ENCODE measurements at places on chromosomes 7 and 10.
A peak's percentile ranks its signal among the peaks of the same experiment; 100 is the strongest.

GRCh38 chr7:106542550-106543220 lies 118.3 kb downstream of the CCDC71L start:
- DNase-seq, result peak; percentile 72

DNA sequence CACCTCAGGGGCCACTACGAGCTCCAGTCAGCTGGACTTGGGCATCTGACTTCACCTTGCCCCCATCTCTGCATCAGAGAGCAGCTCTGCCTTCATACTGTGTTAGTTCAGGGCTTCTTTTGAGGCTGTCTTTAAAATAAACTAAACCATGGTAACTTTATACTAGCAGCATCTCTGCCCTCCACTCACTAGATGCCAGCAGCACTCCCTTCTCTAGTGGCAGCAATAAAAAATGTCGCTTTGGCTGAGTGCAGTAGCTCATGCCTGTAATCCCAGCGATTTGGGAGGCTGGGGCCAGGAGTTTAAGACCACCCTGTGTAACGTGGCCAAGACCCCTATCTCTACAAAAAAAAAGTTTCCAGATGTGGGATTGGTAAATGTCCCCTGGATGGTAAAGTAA lies 584.4 kb downstream of the INHBA start:
- DNase-seq, result no peak

- DNase-seq, result no peak
These were observed 256.9 kb downstream of the INHBA start for GRCh38 chr7:41445946-41446345.

DNA sequence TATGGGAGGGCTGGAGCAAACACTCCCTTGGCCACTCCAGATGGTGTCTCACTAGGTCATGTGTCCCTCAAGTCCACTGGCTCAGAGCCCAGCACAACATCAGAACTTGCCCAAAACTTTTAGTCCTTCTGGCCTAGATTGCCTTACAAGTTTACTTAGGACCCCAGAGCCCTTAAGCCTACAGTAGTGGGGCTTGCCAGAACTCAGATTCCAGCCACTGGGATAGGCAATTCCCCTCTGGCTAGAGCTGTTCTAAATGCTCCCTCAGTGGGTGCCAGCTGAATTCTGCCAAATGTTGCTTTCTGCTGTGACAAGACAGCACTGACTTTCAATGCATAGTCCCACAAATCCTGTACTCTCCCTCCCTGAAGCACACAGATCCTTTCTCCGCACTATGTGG lies 331.1 kb downstream of the HTR7 start:
- DNase-seq, result no peak

- DNase-seq, result no peak
These were observed 1.3 kb downstream of the EXOC6 start for GRCh38 chr10:92849576-92850090.

DNA sequence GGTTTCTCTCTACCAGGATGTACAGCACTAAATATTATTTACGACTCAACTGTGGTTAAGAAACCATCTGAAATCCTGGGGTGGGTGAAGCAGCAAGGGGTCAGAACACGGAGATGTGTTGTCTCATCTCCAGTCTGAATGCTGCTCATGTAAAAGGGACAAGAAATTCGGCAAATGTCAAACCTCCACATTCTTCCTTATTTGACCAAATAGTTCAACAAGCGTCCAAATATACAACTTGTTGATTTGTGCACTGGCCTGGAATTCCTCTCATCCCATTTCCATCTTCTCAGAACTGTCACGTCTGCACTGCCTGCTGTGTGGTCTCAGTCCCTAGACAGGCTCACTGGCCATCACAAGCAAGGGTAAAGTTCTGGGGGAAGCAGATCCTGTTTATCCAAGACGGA lies 520.0 kb downstream of the PARD3 start:
- DNase-seq, result no peak

- DNase-seq, result peak; percentile 52
These were observed 29.3 kb upstream of the SH3PXD2A start for GRCh38 chr10:103884681-103885139.

- DNase-seq, result no peak
These were observed 382.3 kb upstream of the MTPN start for GRCh38 chr7:136359333-136359903.

GRCh38 chr7:81924494-81924893 lies 154.6 kb upstream of the HGF start:
- DNase-seq, result no peak

- DNase-seq, result no peak
These were observed 56.2 kb downstream of the SEMA3D start for GRCh38 chr7:85130702-85131101.

DNA sequence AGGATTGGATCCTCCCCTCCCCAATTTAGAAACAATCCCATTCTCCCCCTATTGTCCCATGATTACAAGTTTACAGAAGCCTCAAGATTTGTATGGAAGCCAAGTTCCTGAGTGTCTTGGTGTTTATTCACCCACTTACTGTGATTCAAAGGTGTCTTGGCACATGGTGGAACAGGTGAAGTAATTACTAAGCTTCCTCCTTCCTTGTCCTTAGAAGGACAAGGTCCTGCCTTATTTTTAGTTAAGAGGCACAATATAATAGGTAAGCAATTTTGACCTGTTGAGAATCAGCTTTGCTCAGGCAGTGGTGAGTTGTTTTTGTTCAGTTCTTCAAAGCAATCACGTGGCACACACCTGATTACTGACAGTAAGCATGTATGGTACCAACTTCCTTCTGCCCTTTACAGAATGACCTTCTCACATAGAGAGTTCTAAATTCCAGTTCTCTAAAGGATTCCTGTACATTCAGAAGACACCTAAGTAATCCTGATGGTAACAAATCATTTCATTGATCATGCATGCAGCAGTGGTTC lies 60.7 kb upstream of the SLC13A1 start:
- DNase-seq, result no peak

GRCh38 chr7:92155108-92155739 lies 20.9 kb upstream of the CYP51A1 start:
- DNase-seq, result no peak

DNA sequence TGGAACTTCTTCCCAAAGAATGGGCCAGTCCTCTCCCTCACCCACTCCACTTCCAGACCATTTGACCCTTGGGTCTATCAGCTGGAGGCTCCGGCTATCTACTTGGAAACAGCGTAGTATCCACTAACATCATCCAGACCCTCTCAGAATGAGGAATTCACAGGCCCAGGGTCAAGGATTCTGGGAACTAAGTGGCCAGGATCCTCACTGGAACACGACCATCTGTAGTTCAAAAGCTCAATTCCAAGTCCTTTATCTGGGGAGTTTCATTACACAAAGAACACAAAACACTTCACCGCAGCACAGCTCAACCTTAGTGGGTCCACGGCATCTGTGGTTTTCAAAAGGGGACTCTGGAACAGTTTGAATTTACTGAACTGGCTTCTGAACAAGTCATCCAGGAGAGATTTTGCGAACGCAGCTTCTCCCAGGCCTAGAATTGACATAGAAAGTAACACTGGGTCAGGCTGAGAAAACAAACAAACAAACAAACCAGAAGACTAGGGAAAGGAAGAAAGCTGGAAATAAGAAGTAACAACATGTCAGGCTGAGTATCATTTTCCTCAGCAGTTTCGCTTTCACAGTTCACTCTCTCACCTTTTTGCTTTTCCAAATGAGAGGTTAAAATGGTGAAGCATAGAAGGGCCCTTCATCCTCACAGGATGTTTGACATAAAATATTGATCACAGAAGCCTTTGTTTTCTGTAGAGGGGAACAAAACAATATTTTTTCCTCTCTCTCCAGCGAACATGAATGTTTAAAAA lies 57.6 kb upstream of the USP6NL start:
- DNase-seq, result no peak

- DNase-seq, result no peak
These were observed at the start of gene ABCB4 for GRCh38 chr7:87475359-87476178. Gene ABCB4, minus strand, starts transcription at chr7:87475680. Its CDS starts 215 bp downstream, at chr7:87475465.

GRCh38 chr10:71796749-71797405 lies 23.6 kb upstream of the VSIR start:
- DNase-seq, result no peak

GRCh38 chr10:11884706-11885423 lies 61.7 kb downstream of the PROSER2 start:
- no peak for DNase-seq

DNA sequence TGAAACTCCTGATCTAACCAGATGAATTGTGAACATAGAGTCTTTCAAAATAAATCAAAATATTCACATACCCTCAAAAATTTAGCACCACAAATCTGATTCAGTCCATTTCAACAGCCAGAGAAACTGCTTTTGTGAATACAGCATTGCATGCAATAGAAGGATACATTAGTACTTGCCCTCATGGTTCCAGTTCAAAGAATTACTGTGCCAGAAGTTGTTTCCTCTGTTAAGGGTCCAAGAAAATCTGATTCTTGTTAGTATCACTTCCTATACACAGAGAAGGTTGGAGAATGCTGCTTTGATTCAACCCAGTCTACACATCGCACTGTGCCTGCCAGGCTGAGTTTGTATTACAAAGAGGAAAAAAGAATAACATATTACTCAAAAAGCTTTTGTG lies 115.6 kb downstream of the TFEC start:
- DNase-seq, result no peak

GRCh38 chr10:122163174-122164022 lies 107.7 kb upstream of the BTBD16 start:
- DNase-seq, result no peak

- no peak for DNase-seq
These were observed 539.4 kb upstream of the MGMT start for GRCh38 chr10:128927497-128928161.

DNA sequence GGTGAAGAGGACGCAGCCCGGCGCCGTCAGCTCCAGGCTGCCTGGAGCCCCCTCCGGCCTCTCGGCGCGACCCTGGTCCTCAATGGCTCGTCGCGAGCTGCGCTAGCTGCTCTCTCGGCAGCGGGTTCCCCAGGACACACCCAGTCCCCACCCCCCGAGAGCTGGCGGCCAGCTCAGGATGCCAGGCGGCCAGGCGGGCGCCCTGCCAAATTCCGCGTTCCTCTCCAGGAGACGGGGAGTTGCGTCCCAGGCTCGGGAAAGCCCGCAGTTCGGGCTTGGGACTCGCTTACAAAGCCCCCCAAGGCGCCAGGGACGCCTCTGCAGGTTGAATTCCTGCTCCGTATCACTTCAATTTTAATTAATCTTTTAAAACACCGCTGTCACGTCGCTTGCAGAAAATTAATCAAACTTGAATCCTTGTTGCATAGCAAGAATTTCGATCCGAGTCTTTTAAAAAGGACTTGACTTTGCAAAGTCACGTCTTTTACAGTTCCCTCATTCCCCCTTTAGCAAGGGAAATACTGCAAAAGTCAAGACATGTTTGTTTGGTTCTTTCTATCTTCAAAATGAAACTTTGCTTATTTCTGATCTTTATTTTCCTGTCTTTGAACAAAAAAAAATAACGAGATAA lies 28.2 kb downstream of the SKIDA1 start:
- DNase-seq, result no peak

DNA sequence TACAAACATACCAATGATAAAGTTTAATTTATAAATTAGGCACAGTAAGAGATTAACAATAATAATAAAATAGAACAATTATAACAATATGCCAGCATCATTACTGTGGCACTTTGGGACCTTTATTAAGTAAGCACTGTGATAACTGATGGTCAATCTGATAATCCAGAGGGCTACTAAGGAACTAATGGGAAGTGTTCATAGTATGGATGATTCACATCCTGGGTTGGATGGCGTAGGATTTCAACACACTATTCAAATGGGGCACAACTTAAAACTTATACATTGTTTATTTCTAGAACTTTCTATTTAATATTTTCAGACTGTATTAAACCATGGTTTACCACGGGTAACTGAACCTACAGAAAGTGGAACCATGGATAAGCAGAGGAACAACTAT lies 90.8 kb downstream of the KIF20B start:
- no peak for DNase-seq

DNA sequence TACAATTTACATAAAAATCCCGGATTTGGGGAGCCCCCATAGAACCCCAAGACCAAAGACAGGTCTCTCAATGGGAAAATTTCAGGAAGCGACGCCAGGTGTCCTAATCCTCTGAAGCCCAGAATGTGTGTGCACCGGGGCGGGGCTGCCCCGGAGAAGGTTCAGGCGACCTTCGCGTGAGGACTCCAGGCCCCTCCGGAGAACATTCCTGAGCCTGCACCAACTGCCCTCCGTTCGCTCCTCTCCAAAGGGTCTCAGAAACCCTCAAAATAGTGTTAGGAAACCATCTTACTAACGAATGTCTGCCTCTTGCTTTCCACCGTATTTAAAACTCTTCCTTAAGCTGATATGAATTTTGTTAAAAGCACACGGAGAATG lies 78.5 kb upstream of the INSIG1 start:
- no peak for DNase-seq

- no peak for DNase-seq
These were observed 302.4 kb upstream of the NFE2L3 start for GRCh38 chr7:25849500-25850184.

GRCh38 chr10:72665925-72666324 lies 26.0 kb upstream of the MCU start:
- DNase-seq, result no peak

DNA sequence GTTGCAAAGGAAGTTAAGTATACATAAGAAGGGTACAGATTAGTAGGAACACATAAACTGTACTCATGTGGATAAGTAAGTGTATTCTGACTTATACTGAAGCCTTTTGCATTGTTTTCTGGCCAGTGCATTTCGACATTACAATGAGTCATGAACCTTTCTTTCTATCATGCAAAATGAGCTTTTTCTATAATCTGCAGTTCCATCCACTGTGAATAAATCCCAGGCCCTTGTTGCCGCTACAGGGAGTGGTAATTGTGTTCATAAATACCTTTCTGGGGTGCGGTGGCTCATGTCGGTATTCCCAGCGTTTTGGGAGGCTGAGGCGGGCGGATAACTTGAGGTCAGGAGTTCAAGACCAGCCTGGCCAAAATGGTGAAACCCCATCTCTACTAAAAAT lies 858.3 kb downstream of the GRM8 start:
- no peak for DNase-seq

DNA sequence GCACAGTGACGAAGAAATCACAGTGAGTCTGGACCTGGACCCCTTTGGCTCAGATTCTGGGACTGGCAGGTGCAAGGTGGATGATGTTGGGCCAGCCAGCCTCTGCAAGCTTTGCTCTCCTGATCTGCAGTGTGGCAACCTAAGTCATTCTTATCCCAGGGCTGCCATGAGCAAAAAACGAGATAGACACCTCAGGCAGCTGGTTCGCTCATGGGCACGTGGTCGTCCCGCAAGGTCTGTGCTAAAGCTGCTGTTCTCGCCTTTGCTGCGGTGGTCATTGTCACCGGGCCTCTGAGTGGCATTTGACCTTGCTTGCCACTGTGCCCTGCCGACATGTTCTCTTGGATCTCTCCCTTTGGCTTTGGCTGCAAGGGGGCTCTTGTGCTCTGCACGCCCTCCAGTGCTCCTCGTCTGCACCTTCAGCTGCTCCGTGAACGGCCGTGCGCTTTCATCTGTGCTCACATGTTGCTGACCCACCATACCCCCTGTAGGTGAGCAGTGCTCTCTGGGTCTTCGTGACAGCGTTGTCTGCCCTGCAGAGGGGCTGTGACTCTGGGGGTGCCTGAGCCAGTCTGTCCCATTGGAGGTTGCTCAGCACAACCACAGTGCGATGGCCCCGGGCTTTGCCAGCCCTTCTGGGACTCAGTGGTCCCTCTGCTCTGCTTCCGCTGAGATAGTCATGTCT lies 317.0 kb downstream of the GLRX3 start:
- DNase-seq, result no peak

- no peak for DNase-seq
These were observed 30.4 kb downstream of the PLAU start for GRCh38 chr10:73941300-73941699.

All from AML-193 (cell line).